ENCODE measurements at places on chromosomes 11 and 22.

- DNase-seq: no peak
Observed at GRCh38 chr11:78418584-78419211, 1.1 kb upstream of the GAB2 start.

DNA sequence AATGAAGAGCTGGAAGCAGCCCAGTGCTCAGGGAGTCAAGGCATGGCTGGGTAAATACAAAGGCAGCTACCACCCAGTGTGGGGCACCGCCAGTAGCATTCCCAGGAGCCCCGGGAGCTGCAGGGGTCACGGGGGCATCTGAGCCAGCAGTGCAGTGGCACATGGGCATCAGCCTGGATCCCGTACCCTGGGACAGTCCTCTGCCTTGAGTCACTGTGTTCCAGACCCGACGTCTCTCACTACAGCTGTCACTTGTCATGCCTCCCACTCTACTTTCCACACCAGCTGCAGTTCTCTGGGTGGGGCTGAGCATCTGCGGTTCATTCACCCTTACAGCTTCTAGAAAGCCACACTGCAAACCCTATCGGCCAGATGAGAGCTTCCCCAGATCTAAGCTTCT, 29.6 kb downstream of the DHCR7 start:
- DNase-seq: peak; percentile 32

DNA sequence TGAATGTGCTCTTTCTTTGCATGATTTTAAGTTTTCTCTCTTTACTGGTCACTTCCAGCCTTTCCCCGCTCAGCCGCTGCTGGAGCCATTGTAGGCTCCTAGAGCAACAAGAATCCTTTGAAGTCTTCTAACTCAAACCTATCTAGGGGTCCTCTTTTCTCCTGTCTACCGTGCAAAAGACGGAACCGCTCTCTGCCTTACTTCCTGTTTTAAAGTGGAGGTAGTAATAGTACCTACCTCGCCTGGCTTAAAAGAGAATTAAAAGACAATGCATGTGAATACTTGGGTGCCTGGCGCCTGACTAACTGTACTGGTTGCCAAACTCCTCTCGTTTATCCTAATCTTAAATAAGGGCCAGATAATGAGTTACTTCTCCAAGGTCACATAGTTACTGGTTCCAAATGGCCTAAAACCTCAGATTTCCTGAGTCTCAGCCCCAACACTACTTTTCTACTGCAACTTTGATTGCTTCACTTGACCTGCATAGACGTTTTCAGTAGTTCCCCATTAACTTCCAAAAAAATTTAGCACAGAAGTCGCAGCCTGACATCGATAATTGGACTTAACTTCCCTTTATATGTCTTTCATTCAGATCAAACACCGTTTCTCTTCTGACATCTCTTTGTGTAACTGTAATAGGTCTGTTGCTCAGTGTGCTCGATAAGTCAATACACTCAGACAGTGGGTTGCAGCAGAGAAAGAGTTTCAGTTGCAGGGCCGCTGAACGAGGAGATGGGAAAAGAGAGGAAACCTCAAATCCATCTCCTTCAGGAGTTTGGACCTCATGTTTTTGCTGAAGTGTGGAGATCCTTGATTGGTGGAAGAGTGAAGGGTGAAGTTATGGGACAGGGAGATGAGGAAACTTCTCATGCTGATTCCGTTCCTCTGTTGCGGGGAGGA, 891 bp downstream of the SAMM50 start:
- DNase-seq: peak; percentile 26

- DNase-seq: no peak
Observed at GRCh38 chr11:6357222-6357621, 33.1 kb upstream of the SMPD1 start.

GRCh38 chr11:119743006-119743405, 14.0 kb upstream of the NECTIN1 start:
- no peak for DNase-seq

- DNase-seq: no peak
Observed at GRCh38 chr11:128956401-128957201, 13.9 kb upstream of the TP53AIP1 start.

GRCh38 chr11:65435981-65436411, 13.4 kb downstream of the NEAT1 start:
- no peak for DNase-seq

DNA sequence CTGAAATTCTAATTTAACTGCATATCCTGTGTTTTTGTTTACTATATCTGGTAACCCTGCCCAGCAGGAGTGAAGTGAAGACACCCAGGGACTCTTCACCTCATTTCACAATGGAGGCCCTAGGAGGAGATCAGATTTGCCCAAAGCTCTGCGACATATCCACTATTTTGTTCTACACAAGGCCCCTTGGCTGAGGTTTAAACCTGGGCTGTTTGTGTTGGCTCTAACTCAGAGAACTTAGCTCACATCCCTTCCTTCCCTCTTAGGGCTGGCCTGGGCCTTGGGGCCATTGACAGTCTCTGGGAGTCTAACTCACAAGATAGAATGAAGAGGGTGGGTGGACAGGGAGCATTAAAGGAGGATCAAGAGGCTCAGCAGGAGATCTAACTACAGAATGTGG, 8.2 kb upstream of the PLA2G3 start:
- DNase-seq: no peak

DNA sequence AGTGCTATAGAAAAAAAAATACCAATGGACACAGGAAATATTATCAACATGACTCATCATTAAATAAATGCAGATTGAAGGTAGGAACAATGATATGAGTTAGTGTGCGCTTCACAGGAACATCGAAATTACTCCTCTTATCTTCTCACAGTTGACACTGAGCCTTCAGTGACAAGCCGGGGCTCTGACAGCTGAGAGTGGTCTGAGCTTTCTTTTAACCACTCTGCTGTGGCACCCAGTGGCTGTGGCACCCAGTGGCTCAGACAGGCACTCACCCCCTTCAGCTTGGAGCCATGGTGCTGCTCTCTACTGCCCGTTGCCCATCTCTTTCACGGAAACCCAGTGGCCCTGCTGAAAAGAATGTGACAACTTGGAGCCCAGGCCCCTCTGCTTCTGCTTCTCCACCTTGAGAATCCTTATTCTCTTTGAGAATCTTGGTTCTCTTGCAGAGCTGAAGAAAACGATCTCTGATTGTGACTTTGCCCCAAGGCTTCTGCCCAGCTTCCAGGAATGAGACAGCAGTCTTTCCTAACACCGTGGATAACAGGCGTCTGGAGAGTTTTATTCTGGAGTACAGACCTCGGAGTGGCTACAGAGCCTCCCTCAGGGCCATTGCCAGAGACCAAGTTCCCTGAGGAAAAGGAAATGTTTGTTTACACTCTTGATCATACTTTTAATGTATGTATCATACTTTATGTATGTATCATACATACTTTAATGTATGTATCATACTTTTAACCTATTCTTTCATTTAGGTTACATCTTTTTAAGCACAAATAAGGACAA, 37.1 kb upstream of the OR8B8 start:
- no peak for DNase-seq

GRCh38 chr11:12180257-12181205, 70.1 kb downstream of the MICAL2 start:
- no peak for DNase-seq

DNA sequence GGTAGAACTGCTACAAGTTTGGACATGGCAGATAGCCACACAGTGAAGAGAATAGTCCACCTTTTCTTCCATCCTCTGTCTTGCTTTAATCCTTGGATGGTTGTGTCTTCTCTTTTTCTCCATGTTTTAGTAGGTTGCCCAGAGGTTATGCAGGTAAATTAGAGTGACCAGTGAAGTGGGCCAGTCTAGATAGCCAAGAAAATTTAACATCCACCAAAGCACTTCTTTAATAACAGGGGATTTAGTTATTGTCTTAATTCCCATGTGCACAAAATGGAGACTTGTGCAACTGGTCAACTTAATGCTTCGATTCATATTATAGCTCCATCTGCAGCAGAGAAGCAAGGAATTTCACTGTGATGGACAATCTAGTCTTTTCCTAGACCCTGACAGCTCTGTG, 58.8 kb upstream of the RCN1 start:
- no peak for DNase-seq

DNA sequence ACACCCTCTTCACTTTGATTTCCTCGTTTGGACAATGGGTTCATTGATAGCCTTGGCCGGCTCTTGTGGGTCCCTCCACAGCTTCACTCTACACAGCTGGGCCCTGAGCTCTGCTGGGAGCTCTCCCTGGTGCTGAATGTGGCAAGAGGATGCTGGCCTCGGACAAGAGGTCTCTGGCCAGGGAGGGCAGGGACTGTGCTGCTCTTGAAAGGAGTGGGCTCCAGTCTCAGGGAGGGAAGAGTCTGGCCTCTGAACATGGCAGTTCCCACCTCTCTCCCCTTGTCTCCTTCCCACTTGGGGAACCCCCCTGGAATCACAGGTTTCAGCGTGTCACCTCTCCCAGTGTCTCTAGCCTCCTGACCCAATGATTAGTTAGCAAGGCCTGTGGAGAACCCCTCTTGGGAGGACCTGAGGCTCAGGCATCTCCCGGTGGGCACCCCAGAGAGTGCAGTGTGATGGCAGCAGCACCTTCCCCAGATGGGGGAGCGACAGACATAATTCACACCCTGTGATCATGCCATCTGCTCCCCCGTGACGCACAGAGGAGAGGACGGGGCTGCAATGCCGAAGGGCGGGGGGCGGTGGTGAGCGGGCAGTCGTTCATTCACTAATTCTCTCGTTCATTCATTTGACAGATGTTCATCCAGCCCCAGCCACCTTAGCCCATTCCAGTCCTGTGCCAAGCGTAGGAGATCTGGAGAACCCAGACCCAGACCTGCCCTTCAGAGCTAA, 2.8 kb upstream of the CABP7 start:
- DNase-seq: no peak

DNA sequence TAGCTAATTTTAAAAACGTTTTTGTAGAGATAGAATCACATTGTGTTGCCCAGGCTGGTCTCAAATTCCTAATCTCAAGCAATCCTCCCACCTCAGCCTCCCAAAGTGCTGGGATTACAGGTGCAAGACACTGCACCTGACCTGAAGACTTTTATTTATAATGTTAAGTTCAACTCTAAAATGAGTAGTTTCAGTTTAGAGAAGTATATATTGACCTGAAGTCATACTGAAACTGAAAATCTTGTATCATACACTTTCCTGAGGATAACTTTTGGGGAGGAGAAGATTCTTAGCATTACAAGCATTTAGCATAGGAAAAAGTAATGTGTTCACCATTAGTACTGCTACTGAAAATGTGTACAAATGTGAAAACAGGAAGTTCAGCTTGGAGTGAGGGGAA, 249.3 kb downstream of the CASP12 start:
- no peak for DNase-seq

DNA sequence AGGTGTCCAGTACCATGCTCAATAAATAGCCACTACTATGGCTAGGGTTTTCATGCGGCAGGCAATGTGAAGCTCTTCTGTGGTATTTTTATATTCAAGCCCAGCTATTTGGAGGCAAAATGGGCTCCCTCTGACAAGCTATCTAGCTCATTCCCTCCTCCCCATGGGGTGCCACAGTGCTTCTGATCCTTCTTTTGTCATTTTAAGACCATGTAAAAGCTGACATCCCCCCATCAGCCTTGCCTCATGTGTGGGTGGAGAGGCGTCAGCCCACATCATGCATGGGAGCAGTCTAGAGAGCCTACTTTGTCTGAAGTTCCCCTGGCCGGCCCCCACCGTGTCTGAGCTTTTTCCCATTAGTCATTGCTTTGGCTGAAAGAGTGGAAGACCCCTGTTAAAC, 59.8 kb downstream of the NAV2 start:
- DNase-seq: no peak

- no peak for DNase-seq
Observed at GRCh38 chr11:56855217-56855616, 106.7 kb upstream of the OR9G4 start.

DNA sequence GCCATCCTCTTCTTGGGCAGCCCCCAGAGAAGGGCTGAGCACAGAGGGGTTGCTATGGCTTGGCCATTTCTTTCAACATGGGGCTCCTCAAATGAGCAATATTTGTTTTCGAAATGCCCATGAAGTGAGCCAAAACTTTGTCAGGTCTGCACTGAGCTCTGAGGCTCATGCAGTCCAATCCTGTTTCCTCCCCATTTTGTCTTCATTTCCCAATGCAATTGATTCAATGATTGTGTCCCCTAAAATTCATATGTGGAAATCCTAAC, 60.6 kb upstream of the CD44 start:
- no peak for DNase-seq

DNA sequence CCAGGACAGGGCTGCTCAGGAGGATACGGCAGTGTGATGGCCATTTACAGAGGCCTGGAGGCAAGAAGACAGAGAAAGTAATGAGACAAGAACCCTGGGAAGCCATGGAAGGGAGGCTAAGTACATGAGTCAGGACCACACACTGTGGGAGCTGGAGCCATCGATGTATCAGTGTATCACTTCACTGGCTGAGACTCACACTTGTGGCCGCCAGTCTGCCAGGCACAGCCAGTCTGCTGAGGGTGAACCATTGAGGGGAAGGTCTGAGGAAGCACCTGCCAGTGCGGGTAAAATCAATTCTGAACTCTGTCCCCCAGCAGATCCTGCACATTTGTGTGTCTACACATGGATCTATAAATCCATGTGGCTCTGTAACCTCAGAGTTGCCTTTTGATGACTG, 195.6 kb downstream of the GRIK4 start:
- no peak for DNase-seq

- DNase-seq: no peak
Observed at GRCh38 chr11:63826471-63827190, 12.3 kb upstream of the MARK2 start.

GRCh38 chr22:36467042-36467810, 14.2 kb downstream of the TXN2 start:
- DNase-seq: no peak

DNA sequence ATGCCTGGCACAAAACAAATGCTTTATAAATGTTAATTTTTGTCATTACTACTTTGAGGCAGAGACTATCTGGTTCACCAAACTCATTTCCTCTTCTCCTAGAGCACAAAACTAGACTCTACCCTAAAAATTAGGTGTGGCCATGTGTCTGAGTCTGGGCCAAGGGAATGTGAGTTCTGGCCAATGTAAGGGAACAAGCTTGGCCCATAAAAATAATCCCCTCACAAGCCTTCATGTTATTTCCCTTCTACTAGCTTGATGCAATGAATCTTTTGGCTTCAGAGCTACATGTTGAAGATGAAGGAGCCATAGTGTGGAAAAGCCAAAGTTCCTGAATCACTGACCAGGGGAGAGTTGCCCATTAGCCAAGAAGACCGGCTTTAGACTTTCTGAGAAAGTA, 406.5 kb upstream of the CCDC90B start:
- DNase-seq: no peak

DNA sequence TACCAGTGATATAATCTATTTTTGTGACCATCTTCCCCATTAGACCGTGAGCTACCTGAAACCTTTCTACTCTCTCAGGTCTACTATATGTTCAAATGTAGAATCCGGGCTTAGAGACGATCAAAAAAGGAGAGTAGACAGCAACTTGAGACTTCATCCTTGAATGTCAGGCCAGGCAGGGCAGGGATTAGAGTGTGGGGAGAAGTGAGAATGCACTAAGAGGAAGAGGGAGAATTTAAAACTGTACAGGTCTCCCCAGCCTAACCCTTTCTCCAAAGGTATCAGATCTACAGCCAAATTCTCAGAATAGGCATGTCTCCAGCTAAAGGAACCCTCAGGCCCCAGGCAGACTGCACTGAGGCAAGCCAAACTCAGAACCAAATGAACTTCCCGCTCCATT, 935 bp downstream of the LAMTOR1 start:
- no peak for DNase-seq

- no peak for DNase-seq
Observed at GRCh38 chr11:31800398-31801265, 10.5 kb downstream of the PAX6 start.

All from memory B cell (primary cell).